ENCODE measurements at places on chromosomes 4 and X.

- DNase-seq, result no peak
Measured at GRCh38 chrX:35244088-35244741, 301.6 kb downstream of the FAM47B start.

DNA sequence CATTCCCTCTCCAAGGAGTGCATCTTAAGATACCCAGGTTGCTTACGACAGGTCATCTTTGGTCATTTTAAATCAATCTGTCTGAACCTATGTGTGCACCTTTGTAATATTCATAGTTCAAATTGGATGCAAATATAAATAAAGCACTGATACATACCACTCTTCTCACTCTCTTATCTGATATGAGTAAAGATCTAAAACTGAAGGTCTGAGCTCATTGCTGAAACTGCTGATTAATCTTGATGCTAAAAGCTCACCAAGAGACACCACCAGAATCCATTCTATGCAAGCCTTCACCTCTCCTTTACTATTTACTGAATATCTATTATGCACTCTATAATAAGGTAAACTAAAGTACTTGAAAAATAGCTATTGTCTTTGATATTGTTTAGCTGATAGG is 16.6 kb downstream of the HSD17B13 start:
- DNase-seq, result no peak

- no peak for DNase-seq
Measured at GRCh38 chrX:346034-346813, 27.6 kb upstream of the GTPBP6 start.

GRCh38 chr4:176920694-176921093 is 128.0 kb upstream of the VEGFC start:
- DNase-seq, result no peak

DNA sequence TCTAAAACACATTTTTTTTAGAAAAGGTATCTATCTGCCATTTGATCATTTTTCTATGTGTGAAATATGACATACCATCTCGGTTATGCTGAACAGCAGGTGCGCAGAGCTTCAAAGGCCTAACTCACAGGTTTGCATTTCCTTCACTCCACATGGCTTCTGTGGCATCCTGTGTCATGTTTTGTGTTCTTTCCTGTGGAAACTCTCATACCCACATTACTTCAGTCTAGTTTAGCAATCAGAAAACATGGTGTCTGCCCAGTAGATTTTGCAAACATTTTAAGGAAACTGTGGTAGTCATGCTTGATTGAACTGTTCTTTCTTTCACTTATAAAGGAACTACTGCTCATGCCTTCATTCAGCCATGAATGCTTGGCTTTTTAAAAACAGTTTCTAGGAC is 11.3 kb upstream of the ARAP2 start:
- DNase-seq, result no peak

DNA sequence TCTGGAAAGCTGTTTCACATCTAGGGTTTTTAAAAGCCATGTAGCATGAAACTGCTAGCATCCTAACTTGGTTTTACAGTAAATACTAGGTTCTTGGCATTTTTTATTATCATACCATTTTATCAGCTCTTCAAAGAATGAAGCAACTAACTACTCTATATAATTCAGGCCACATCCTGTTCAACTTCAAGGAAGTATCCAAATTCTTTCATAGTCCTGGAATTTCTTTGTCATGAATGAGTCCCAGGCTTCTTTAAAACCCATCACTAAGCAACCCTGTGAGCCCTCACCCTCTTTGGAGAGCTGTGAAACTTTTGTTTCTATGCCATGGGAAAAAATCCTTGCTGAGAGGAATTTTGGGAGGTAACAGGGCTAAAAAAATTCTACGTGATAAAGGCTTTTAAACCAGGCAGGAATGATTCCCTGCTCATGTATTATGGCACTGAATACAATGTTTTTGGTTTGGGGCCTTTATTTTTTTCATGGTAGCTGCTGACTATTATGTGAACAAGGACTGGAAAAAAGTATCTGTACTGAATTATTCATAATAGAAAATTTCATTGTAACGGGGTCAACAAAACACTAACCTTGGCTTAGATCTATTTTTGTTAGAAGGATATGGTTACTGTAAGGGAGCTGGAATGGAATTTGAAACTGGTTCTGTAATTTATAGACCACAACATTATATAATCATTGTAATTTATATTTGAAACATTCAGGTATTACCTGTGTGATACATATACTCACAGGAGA is 164.9 kb downstream of the DCTD start:
- no peak for DNase-seq

DNA sequence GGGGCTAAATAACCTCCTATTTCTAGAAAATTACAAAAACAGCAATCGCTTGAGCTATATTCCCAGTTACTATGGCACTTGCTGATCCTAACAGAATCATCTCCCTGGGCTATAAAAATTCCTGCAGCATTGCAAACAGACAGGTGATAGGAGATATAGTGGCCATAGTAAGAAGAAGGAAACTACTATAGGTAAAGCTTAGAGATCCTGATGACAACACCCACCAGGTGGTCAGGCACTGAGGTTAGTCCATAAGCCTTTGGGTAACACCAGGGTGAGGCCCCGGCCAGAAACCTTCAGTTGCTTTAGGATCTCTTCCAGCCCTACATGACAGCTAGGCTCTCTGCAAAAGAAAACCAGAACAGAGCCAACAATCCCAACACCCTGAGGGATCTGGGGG is 197.9 kb upstream of the PPP1R2C start:
- no peak for DNase-seq

DNA sequence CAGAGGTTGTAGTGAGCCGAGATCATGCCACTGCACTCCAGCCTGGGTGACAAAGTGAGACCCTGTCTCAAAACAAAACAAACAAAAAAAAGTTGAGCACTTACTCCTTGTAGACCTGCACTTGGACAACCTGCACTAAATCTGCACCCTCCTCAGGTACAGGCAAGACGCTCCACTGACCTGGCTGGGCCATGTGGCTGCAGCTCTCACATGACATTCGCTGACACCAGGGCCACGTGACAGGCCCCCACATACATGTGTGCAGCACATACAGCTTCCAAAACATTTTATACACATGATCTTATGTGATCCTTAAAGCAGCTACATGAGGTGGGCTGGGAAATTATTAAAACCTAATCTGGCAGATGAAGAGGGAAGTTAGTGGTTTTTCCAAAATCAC is 62.5 kb downstream of the MGST2 start:
- DNase-seq, result no peak

DNA sequence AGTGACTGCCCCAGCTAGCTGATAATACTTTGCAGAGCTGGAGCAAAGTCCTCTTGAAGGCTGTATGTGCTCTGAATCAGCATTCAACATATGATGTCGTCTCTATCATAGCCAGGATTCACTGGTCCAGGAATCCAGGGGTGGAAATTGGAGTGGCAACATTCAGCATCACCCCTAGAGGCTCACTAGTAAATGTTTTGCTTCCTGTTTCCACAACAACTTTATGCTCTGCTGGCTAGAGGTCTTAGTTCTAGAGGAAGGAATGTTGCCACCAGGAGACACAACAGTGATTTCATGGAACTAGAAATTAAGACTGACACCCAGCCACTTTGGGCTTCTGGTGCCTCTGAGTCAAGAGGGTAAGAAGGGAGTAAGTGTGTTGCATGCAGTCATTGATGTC is 11.3 kb downstream of the MAGEA1 start:
- no peak for DNase-seq

GRCh38 chr4:123106747-123107146 is 184.3 kb upstream of the NUDT6 start:
- DNase-seq, result no peak

All from NCI-H748 treated with DMSO at 0.1 percent for 48 hours (cell line).